Stimulated activated CD4-positive, alpha-beta T cell treated with anti-CD3 and anti-CD28 coated beads, Interleukin-2, amount 100 ng/mL, for 24 hours (primary cell): ENCODE measurements at places on chromosomes 3 and 15.

DNA sequence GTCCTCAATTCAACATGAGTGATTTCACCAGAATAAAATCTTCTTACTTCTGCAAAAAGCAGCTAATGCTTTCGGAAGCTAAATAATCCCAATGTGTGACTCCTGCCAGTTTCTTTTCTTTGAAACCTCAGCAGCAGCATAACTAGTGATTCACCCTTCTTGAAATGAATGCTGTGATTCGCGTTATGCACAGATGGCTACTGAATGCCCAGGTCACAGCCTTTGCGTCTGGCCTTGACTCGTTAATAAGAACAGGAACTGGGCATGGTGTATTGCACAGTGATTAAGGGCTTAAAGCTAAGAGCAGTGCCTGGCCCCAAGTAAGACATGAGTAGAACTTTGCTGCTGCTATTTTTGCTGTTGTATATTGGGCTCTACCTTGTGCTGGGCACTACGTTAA is 19.0 kb downstream of the CGNL1 start:
- no peak for DNase-seq

DNA sequence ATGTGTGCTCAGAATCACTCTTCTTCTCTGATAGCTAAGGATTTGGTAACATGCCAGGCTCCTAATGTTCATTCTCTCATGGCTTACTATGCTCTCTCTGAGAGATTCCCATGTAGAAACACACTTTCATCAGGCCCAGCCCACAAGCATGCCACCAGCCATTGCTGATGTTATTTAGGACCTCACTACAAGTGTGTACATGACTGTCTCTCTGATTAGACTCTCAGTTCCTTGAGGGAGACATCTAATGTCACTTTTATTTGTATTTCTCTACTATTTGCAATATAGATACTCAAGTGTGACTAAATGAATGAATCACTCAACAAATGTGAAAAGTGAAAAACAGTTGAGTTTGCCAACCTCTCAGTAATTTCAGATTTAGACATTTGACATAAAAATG is 84.3 kb upstream of the ARL6 start:
- DNase-seq: no peak

DNA sequence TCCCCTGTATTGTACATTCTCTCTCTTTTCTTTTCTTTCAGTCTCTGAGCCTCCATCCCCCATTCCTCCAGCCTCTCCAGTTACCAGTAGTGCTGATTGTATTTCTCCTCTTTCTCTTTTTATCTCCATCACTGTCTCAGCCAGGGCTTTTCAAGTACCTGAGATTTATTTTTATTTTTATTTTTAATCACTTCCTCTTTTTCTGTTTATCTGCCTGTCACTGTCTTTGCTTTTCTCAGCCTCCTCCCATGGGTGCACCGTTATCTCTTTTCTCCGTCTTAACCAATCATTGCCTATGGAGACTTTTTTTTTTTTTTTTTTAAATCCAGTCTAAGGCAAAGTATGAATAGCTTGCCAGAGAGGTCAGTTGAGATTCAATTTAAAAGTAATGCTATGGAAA is 359.3 kb downstream of the GAP43 start:
- no peak for DNase-seq

DNA sequence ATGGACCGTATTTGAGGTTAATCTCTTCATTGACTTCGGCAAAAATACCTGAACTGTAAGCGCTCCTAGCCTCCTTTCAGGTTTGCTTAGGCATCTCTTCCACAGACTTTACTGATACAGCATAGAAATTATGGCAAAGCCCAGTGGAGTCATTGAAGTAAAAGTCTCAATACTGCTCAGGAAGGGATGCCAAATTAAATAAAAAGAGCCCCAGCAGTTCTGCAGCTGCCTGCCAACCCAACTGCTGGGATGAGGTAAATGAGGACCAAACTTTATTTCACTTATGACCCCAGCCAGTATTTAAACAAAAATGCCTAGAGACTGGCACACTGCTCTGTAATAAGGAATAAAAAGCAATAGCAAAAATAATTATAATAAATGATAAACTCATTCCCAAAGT is 65.4 kb downstream of the IQCH start:
- DNase-seq: no peak

DNA sequence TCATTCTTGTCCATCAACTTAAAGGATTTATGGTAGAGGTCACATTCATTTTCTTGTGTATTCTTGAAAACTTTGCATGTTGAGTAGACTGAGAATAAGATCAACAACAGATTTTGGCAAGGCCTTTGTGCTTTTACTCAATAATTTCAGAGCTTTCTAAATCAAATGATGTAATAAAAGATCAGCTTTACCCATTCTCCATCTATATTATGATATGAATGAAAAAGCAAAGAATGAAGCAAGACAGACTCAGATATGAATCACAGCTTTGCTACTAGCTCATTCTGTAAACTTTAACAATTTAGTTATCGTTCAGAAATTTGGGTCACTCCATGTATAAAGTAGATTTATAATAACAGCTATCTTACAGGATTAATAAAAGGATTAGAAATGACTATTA is 275.8 kb upstream of the ARL6 start:
- DNase-seq: no peak

DNA sequence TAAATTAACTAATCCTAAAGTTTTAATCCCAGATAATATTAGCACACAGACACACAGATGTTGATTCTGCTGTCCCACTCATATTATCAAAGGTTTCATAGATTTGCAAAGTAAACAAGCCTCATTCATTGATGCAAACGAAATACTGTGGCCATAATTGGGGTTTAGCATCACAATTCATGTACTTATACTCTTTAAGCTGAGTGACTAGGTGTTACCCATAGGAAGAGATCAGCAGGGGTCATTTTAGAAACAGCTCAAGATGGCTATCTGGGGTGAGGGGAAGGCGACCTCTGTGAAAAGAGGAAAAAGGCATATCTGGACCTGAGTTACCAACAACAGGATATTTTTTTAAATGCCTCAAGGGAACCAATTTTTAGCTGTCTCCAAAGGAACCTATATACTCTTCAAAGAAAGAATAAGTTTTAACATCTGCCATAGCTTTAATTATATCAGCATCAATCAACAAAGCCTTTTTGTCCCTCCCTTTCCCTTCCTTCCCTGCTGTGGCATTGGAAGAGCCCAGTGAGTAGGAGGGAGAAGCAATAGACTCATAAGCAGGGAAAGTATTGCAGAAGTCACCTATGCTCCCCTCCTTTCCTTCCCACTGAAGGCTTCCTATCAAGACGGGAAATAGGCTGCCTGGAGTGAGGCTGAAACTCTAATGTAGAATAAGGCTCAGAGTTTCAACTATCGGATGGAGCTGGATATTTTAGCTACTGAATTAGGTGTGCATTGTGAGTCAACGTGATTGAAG is 553.4 kb downstream of the ZIC1 start:
- no peak for DNase-seq

GRCh38 chr15:60423537-60423936 is 25.8 kb upstream of the ANXA2 start:
- no peak for DNase-seq
